ENCODE measurements at places on chromosomes 6 and 20. TPM values are rescaled to one million over a fixed set of nuclear protein-coding genes. Genes with fewer than 3 reads are reported as not detected.

The LPA gene
- total RNA-seq = not detected

- DNase-seq = no peak
These were observed 9.3 kb upstream of the NEDD9 start for GRCh38 chr6:11241793-11242201.

GRCh38 chr6:136846046-136846445 lies 23.7 kb downstream of the PEX7 start:
- DNase-seq = peak; percentile 29

The FAM184A gene
- total RNA-seq = not detected

DNA sequence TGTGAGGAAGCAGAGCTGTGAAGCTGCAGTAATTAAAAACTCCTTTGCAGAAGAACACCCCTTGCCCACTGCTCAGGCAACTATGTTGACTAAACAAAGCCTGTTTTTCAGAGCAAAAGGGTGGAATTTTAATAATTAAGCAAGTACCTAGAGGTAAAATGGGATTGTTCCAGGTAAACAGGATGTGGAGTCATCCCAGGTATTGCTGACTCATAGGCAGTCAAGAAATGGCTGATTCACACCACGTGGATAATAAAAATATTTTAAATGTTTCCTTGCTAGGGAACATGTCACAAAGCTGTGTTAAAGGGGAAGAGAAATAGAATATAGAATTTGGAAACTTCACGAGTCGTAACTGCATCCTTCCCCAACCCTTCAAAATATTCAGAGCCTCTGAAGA lies 491.8 kb downstream of the BTBD3 start:
- DNase-seq = peak; percentile 75

DNA sequence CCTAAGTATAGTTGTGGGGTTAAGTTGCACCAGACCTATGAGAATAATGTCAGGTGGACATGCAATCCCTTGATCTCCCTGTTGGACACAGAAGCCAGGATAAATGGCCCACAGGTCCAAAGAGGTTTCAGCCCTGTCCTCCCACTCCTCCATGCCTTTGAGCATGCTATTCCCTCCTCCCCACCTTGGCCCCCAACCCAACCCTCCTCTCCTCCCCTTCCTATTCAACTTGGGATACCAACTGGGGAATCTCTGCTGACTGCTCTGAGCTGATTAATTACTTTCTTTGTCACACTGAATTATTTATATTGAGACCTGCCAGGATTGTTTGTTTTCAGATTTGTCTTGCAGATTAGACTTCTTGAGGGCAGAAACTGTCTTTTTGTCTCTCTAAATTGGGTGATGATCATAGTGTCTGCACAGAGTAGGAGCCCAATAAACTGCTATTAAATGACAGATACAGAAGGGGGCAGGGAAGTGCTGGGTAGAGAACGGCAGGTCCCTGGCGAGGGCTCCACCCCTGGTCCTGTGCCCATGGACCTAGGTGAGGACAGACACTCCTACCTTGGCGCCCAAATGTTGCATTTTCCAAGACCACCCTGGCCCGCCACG lies 120.9 kb downstream of the UNC5CL start:
- no peak for DNase-seq

GRCh38 chr6:139990026-139990686 lies 615.7 kb upstream of the CITED2 start:
- DNase-seq = no peak

GRCh38 chr6:152129691-152130151 lies 322.2 kb downstream of the ESR1 start:
- DNase-seq = no peak

DNA sequence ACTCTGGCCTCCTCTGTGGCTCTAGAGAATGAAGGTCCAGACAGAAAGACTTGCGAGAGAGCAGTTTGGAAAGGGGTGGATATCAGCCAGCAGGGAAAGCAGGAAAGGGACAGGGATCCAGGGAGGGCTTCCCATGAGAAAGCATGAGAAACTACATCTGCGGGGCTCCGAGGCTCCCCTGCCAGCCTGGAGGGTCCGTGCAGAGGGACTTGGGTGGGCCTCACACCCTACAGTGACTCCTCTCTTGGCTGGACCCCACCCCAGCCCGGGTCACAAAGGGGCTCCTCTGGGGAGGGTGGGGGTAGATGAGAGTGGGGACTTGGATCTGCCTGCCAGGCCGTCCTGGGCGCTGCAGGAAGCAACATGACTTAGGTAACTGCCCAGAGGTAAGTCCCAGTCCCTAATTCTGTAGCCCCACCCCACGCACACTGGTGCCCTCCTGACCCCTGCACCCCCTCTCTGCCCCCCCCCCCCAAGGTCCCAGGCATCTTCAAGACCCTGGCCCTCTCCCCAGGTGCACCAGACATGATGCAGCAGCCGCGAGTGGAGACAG lies at the start of gene TMEM239:
Gene TMEM239, plus strand, starts transcription at position 335 of the 553 bp plus-strand sequence. Its CDS starts 191 bp downstream, at position 526.
- no peak for DNase-seq

DNA sequence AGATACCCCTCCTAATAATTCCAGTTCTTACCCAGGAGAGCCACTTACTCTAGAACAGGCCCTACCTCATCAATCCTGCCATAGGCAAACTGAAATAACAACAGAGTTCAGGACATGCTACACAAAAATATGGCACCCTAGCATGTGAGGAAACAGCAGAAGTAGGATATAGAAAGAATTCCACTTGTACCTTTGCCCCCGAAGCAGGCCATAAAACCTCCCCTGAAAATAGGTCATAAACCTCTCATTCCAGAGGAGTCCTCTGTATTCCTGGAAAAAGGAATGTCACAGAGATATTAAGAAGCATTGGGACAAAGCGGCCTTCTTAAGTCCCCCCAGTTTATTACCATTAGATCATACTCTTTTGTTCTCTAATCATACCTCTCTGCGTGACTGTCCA lies 504.3 kb upstream of the MARCKS start:
- DNase-seq = no peak

The SOX12 gene
- total RNA-seq = 3.7 TPM

- no peak for DNase-seq
These were observed 303.5 kb downstream of the PTPRK start for GRCh38 chr6:128216917-128217316.

DNA sequence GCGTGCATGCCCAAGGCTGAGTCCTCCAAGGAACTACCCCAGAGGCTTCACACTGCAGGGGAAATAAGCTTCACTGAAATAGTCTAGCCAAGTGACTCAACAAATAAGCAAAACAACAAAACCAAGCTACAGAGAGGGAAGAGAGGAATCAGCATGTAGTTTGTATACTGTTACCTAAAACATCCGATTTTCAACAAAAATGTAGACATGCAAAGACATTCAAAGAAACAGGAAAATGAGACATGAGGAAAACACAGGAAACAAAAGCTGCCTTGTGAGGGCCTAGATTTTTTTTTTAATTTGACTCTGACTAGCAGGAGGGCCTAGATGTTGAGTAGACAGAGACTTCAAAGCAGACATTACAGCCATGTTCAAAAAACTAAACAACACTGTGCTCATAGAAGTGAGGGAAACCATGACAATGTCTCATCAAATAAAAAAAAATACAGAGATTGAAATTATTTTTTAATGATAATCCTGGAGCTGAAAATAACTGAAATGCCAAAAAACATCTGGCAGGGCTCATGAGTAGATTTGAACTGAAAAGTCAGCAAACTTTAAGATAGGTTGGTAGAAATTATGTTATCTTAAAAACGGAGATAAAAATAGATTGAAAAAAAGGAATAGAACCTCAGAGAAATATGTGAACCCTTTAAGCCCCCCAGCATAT lies 16.4 kb upstream of the KIF25 start:
- DNase-seq = no peak

The GFRA4 gene
- not detected for total RNA-seq

The GGTLC1 gene
- total RNA-seq = not detected

GRCh38 chr6:30260036-30260504 lies 46.9 kb upstream of the TRIM26 start:
- DNase-seq = no peak

GRCh38 chr6:76516924-76517323 lies 444.5 kb upstream of the IMPG1 start:
- DNase-seq = no peak

The HLA-DQA1 gene
- not detected for total RNA-seq

GRCh38 chr6:44561832-44562665 lies 174.5 kb downstream of the CDC5L start:
- DNase-seq = no peak

The ABRACL gene
- 42.5 TPM for total RNA-seq

GRCh38 chr20:41329435-41330342 lies 10.9 kb upstream of the LPIN3 start:
- peak; percentile 95 for DNase-seq

DNA sequence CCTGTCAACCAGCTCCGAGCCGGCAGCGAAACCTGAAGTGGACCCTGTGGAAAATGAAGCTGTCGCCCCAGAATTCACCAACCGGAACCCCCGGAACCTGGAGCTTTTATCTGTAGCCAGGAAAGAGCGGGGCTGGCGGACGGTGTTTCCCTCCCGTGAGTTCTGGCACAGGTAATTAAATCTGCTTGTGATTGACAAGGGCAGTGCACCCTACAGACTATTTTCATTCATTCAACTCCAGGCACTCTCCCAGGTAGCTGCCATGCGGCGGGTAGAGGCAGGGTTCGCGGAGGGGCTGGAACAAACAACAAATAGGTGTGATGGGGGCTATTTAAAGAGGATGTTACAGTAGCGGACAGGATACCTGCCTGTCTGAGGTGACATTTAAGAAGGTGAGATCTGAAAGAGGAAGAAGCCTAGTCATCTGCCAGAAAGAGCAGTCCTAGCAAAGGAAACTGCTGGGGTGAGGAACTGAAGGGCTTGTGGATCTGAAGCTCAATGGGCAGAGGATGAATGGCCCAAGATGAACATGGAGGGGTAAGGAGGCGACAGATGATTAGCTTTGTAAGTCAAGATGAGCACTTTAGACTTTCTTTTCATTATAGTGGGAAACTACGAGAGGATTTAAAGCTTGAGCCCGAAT lies 810 bp downstream of the MRPL18 start:
- peak; percentile 20 for DNase-seq
